ENCODE measurements at places on chromosomes 12 and 14.

DNA sequence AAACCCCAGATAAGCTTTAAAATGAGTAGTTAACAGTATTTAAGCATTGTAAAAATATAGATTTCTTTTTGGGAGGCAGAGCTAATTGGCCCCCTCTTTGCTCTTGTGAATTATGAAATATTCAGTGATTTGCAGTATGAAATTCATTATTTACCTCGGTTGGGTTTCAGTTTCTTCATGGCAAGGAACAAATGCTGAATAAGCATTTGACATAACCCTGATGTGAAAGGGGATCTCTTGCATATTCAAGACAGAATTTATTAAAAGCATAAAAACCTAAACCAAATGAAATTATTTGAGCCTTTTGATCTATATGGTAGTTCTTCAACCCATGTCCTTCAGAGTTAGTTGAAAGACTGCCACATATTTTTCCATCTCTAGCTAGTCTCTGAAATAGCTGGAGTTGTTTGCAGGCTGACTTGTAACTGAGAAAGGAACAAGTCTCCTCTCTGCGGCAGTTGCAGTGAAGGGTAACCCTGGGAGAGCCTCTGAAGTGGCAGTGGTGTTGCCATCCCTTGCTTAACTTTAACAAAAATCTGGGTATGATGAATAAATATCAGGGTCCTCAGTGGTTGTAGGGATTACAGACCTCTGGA lies 690 bp downstream of the AKAP6 start:
- DNase-seq: no peak

DNA sequence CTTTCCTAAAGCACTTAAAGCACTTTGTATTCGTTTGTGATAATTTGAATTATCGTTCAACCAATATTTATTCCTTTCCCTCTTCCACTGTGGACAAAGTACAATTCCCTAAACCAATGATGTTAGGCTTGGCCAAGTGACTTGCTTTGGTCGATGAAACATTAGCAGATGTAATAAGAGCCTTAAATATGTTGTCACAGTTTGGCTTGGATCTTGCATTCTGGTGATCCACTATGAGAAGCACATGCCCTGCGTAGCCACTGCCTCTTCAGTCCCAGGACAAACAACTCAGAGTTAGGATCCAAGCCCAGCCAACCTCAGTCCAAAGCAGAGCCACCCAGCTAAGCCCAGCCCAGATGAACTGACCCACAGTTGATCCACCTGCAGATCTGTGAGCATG lies 8.4 kb upstream of the C12orf75 start:
- no peak for DNase-seq

- no peak for DNase-seq
These were observed 67.4 kb downstream of the ADGRD1 start for GRCh38 chr12:131021154-131021541.

DNA sequence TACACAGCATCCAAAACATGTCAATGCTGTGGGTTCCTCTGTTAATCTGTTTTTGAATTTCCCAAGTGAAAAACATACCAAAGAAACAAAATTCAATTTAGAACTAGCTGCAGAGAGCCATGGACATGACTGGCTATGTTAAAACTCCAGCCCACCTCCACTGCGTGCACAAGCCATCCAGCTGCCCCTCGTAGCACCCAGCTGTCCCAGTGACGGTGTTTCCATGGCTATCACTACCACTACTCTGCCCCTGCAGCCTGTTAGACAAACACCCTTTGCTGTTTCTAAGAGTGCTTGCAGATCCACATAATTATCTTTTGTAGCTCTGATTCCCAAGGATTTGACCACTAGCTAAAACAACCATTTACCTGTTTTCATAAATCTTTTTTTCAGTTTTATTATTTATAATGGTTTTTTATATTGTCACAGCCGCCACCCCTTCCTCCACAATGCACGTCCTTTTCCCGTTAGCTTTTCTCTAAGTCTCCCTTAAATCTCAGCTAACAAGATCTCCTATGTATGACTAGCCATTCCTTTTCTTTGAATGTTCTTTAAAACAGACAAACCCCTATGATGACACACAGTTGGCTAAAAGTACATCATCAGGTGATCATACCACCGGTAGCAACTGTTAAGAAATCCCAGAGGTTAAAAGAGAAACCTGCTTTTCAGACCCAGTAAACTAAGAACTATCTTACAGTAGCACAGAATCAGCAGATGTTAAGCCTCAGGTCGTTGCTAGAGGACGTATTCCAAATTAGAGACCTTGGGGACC lies 37.8 kb upstream of the NAA30 start:
- no peak for DNase-seq

DNA sequence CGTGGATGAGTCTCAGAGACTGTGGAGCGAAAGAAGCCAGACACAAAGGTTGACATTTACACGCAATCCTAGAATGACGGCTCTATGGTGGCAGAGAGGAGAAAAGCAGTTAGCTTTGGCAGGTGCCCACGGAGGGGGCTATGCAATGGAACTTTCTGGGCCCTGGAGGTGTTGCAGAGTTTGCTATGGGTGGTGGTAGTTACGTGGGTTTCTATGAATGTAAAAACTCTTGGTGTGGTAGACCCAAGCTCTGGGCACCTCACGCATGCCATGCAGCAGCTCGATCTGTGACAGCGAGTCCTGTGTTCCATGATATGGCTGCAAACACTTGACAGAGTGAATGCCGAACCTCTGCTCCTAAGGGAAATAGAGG lies 5.0 kb upstream of the INF2 start:
- no peak for DNase-seq

DNA sequence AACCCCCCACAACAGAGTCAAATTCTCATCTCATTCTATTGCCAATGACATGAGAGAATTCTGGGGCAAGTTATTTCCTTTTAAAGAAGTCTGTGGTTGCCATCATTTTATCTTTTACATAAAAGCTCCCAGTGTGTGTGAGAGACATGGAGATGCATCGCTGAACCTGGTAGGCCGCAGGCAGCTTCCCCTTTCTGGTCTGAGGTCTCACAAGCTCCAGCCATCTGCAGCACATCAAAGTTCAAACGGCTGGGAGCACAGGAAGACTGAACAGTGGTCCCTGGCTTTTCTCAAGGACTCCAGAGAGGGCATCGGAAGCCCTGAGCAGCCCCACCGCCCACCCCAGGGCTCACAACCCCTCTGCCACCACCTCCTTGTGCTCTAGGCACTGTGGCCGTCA lies 141.7 kb downstream of the RIMBP2 start:
- DNase-seq: no peak

DNA sequence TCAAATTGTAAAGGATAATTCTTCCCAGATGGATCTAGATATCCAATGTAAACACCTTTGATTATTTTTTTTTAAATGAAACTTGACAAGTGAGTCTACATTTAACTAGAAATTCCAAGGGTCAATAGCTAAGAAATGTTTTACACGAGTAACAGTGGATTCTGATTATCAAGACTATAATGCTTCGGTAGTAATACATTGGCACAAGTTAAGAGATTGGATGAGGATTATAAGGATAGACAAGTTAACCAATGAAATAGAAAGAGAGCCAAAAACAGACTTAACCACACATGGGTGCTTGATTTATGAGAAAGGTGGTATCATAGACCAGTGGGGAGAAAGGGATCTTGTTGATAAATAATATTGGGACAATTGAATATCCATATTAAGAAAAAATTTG lies 40.3 kb upstream of the PCED1B start:
- no peak for DNase-seq

DNA sequence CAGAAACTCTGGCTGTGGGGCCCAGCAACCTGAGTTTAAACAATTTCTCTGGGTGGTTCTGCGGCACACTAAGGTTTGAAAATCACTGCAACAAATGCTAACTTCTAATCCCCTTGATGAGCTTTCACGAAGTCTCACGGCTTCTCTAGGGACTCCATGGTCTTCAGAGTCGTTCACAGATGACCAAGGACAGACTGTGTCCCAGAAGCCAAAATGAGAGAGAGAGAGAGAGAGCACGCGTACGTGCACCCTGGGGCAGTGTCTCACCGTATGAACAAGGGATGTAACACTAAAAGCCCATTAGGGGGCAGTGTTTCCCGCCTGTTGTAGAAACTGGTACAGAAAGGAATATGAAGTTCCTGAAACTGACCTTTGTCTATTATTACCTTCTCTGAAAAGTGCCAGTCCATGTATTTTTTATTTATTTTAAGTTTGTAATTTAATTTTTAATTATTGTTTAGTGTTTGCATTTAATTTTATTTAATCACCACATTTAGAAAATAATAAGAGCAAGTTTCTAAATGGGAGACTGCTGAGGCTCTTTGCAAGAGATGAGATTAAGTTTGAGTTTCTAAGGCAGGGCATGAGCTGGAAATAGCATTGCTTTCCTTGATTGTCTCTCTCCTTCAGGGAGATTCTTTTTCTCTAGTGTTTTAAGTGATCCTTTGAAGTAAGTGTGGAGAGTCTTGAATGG lies 3.4 kb downstream of the APOLD1 start:
- peak; percentile 50 for DNase-seq

Measured in CD8-positive, alpha-beta T cell (primary cell).